ENCODE measurements at places on chromosomes 16 and 17.

DNA sequence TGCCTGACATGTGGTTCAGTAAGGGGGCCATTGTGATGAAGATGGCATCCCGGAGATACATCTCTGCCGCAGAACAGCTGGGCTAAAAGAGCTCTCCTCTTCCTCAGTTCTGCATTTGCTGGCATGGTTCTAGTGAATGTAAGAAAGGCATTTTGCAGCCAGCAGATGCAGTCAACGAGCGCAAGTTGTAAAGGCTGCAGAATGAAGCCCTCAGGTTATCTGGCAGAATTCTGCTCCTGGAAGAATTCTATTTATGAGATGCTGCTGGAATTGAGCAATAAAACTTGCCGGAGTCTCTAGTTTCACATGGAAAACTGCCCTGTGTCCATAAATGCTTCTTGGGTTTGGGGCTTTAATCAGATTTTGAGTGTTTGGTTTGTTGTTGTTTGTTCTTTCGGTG, 176.8 kb upstream of the HSBP1 start:
- DNase-seq: no peak

- DNase-seq: peak; percentile 76
Observed at GRCh38 chr17:13647543-13648021, 45.9 kb upstream of the HS3ST3A1 start.

- no peak for DNase-seq
Observed at GRCh38 chr16:49530427-49530970, 156.9 kb downstream of the C16orf78 start.

DNA sequence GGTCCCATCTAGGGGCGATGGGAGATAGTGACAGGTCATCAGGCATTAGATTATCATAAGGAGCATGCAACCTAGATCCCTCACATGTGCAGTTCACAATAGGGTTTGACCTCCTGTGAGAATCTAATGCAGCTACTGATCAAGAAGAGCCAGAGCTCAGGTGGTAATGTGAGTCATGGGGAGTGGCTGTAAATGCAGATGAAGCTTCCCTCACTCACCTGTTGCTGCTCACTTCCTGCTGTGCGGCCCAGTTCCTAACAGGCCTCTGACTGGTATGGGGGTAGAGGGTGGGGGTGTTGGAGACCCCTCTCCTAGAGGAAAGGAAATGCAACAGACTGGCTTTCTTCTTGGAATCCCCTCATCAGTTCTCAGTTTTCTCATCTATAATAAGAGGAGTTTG, 131.4 kb downstream of the CA10 start:
- no peak for DNase-seq

- DNase-seq: no peak
Observed at GRCh38 chr16:22668318-22668717, 145.6 kb upstream of the HS3ST2 start.

DNA sequence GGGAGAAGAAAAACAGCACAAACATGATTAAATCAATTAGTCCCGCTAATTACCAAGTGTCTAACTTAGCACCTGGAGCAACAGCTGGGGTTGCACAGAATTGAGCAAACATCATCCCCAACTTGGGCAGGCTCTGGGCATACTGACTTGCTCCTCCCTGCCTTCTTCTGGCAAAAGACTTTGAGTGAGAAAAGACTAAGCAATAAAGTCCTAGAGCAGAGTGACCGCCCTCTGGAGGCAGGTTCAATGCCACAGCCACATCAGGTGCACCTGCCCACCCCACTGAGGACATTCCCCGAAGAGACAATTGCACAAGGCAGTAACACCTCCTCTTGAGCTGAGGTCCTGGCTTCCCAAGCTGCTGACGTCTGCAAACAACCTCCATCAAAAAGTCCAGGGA, 358.3 kb downstream of the SOX9 start:
- no peak for DNase-seq

DNA sequence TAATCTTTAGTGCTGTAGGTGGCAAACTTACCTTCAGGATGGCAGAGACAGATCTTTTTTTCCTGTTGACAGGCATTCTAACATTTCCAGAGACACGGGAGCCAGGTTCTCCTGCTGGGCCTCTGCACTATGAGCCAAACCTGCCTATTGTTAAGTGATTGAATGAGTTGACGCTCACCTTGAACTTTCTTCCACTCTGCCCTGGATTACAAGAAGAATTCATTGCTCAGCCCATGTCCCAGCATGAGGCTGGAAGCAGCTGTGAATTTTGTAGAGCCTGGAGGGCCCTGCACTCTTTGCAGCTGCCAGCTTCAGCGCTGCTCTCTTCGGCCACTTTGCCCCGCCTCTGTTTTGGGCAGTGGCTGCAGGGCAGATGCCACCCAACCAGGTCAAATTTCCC, 9.4 kb upstream of the SLC7A5 start:
- no peak for DNase-seq

DNA sequence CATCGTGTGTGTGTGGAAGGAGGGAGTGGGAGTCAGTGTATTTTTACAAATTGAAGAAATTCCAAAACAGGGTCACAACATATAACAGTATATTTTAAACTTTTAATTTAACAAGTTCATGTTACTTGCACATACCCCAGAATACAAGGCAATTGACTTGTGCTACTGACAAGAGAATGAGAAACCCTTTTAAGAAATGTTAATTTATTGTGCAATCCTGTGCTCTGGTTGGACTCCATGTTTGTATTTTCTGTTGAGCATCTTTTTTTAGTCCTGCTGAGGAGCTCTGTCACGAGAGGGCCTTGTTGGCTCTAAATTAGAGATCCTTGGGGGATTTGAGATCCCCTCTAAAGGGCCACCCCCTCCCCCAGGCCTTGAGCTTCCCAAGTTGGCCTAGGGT, 1.1 kb upstream of the EMP2 start:
- DNase-seq: no peak

- DNase-seq: no peak
Observed at GRCh38 chr16:28616636-28617035, 6.8 kb upstream of the SULT1A1 start.

GRCh38 chr17:56665864-56666263, 72.4 kb downstream of the NOG start:
- DNase-seq: peak; percentile 21

- no peak for DNase-seq
Observed at GRCh38 chr17:79427621-79428539, 183.0 kb downstream of the RBFOX3 start.

DNA sequence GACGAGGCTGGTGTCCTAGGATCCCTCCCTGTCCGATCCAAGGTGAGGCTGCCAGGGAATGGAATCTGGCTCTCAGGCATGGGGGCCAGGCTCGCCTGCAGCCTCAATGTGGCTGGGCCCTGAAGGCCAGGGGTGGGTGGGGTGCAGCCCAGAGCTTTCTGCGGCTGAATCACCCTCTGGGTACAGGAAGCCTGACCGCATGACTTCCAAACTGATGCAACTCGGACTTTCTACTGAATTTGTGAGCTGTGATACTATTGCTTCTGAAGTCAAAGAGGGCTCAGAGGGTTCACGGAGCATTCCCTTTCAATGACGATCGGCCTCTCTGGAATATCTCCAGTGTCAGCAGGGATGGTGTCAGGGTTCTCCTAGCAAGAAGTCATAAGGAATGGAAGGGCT, 123.7 kb downstream of the METRNL start:
- no peak for DNase-seq

DNA sequence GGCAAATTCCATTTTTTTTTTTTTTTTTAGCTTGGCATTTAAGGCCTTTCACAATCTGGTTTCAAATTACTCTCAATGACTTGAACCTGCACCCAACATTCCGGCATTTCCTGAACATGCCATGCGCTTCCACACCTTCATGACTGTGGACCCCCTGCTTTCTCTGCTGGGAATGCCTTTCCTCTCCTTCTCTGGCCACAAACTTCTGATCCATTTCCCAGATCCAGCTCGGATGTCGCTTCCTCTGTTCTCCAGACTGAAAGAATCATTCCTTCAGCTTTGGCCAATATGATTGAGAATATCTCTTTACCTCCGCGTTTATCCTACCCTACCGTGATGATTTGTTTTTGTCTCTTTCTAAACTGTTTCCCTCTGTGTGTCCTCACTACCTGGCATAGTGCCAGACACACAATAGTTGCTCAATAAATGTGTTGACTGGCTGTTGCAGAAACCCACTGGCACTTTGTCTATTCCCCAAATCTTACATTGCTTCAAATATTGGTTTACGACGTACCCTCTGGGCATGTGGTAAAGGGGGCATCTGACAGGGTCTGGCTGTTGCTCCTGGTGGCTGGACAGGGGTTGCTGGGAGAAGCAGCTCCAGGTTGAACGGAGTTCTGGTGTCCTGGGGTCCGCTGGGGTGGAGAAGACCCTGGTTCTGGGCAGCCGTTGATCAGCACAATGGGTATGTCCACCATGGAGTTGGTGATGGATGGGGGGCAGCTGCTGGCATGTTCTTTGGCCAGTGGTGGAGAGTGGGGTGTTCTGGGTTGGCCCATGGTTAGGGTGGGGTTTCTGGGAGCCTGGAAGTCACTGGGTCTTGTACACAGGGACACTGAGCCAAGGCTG, 14.7 kb downstream of the TNS4 start:
- DNase-seq: no peak

DNA sequence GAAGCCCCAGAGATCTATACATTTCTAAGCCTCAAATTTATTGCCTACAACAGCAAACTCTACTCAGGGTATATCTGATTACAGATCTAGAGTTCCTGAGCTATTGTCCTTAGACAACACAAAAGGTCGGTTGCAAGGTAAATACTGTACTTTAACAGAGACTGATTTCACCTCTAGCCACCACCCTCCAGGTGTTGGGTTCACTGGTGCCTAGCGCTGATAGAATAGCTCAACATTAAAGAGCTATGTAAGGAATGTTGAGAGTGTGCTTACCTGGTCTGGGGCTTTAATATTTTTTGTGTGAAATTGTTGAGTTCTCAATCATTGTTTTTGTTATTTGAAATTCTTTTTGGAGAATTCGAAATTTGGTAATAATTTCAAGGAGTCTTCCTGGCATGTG, 277.0 kb upstream of the PSMD7 start:
- no peak for DNase-seq

DNA sequence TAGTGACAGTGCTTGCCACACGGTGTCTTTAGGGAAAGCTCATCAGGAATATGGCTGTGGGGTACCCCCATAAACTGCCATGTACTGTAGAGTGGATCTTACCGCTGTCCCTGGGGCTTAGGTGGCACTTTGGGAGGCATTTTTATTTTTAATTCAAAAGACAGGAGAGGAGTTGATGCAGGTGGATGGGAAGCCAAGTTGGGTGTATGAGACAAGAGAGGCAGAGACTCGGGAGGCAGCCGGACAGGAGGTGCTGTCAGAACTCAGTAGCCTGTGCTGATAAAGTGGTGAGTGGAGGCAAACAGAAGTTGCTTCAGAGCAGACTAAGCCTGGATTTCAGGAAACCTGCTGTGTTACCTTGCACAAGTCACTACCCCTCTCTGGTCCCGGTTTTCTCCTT, 185.9 kb downstream of the TMEM132E start:
- no peak for DNase-seq

DNA sequence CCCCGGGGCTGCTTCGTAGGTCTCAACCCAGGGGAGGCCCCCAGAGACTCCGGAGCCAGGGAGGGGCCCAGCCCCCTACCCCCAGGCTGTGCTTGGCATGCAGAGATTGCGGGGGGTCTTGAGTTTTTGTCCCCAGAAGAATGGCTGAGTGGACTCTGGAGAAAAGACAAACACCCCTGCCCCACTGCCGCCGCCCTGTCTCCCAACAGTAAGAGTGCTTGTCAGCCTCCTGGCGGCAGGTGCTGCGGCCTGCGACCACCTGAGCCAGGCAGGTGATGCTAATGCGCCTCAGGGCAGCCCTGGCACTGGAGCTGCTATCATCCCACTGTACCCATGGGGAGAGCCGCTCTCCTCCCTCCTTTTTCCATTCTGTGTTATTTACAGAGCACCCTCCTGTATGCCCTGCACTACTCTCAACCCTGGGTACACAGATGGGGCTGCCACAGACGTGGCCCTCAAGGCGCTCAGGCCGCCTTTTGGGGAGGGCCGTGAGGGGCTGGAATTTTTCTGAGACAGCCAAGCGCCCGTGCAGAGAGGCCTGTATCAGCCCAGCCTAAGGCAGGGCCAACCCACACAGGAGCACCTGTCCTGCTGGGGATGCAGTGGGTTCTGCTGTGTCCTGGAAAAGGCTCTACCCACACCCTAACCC, 2.6 kb upstream of the IL17C start:
- no peak for DNase-seq

DNA sequence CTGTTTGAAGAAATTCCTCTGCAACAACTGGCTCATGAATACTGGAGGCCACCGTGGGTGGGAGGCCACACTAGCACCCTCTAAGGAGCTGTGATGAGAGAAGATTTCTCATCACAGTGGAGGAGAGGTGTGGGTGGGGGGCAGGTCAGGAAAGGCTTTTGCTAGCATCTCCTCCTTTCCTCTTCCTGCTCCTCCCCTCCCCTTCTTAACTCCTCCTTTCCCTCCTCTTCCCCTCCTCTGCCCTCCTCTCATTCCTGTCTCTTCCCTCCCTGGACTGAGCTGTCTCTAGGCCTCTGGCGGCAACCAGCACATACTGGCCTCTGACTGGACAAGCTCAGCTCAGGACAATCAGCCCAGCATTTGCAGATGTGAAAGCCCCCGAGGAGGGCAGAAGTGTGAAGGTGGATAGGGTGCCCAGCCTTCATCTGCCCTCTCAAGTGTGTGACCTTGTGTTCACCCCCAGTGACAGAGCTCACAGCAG, 19.0 kb upstream of the LHX1 start:
- no peak for DNase-seq

GRCh38 chr17:74435775-74436359, 4.0 kb downstream of the GPRC5C start:
- DNase-seq: no peak

GRCh38 chr16:69706256-69706974, 19.9 kb downstream of the NQO1 start:
- DNase-seq: no peak

DNA sequence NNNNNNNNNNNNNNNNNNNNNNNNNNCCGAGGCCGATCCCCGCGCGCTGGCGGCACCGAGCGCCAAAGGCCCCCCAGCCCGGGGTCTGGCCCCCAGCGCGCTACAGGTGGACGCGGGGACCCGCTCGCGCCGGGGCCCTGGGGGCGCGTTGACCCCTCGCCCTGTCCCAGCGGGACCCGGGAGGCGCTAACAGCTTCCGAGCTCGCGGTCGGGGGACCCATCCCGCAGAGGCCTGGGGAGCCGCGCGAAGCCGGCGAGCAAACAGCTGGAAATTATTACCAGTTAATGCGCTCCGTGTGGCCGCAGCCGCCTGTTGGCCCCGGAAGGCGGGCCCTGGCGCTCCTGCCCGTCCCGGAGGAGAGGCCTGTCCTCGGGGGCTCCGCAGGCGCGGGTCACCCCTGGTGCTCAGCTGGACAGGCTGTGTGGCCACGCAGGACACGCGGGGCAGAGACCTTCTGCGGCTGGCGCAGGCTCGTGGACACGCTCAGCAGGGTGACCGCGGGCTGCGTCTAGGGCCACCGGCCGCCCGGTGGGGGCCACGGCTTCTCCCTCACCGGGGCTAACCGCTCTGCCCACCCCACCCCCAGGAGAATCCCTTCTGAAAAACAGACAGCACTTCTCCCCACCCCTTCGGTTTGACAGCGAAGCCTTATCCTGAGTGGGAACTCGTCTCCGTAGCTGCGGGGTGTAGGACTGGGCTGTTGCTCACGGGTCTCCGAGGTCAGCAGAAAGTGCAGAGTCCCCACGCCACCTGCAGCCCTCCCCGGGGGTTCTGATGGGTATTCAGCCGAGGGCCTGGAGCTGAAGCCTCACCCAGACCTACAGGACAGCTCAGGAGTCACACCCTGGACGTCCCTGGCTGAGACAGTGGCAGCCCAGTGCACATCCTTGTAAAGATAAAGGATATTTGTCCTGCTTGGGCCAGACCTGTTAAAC, 138.7 kb upstream of the RPH3AL start:
- peak; percentile 85 for DNase-seq

- DNase-seq: no peak
Observed at GRCh38 chr16:20938426-20938825, 37.9 kb downstream of the LYRM1 start.

- no peak for DNase-seq
Observed at GRCh38 chr17:17887752-17888304, 51.0 kb upstream of the SREBF1 start.

All from right hindlimb (tissue), 1 donor.